ENCODE measurements at places on chromosomes 16 and 17. TPM values are rescaled to one million over a fixed set of nuclear protein-coding genes. Genes with fewer than 3 reads are reported as not detected.
A peak's percentile ranks its signal among the peaks of the same experiment; 100 is the strongest.

Gene TEKT1
- not detected for total RNA-seq

Gene MYH8
- total RNA-seq: not detected

Gene CD300E
- total RNA-seq: not detected

Gene PTGES3L
- total RNA-seq: 0.65 TPM

Gene TAC4
- not detected for total RNA-seq

Gene LIMD2
- total RNA-seq: 2.8 TPM

Gene FADS6
- total RNA-seq: not detected

Gene TM4SF5
- not detected for total RNA-seq

Gene PRSS22
- total RNA-seq: not detected

Gene CDH13
- total RNA-seq: 58.0 TPM

DNA sequence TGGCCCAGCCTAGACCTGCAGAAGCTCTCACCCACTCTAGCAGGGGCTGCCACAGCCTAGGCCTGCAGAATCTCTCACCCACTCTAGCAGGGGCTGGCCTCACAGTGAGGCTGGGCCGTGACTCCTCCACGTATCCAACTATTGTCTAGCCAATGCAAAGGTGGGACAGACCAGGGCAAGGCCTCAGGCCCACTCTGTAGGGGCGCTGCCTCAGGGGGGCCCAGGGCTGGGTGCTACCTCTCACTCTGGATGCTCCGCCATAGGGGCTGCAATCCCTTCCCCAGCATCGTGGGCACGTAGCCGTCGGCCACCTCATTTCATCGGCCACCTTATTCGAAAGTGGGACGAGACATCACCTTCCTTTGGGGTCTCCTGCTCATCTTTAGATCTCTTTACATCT lies 51.7 kb downstream of the RPH3AL start:
- DNase-seq: no peak

DNA sequence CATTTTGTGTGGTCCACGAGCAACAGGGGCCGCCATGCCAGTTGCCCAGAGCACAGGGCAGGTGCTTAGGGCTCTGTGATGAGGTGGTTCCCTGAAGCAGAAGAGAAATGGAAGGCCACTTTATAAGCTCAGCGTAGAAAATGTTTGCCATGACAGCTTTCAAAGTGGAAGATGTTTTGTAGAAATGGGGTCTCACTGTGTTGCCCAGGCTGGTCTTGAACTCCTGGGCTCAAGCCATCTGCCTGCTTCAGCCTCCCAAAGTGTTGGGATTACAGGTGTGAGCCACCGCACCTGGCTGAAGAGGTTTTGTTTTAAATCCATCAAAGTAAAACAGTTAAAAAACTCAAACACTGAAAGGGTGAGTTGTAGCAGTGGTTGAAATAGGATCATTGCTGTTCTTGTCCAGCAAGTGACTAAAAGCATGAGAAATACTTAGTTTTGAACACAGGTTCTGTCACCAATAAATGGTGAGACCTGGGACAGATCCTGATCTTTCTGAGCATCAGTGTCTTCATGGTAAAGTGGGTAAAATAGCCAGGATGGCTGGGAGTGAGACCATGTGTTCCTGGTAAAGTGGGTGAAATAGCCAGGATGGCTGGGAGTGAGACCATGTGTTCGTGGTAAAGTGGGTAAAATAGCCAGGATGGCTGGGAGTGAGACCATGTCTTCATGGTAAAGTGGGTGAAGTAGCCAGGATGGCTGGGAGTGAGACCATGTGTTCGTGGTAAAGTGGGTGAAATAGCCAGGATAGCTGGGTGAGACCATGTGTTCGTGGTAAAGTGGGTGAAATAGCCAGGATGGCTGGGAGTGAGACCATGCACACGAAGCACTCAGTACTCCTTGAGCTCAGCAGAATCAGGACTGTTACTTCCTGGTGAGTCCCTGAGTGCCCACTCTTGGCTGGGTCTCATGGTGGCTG lies 46.0 kb downstream of the BANP start:
- no peak for DNase-seq

DNA sequence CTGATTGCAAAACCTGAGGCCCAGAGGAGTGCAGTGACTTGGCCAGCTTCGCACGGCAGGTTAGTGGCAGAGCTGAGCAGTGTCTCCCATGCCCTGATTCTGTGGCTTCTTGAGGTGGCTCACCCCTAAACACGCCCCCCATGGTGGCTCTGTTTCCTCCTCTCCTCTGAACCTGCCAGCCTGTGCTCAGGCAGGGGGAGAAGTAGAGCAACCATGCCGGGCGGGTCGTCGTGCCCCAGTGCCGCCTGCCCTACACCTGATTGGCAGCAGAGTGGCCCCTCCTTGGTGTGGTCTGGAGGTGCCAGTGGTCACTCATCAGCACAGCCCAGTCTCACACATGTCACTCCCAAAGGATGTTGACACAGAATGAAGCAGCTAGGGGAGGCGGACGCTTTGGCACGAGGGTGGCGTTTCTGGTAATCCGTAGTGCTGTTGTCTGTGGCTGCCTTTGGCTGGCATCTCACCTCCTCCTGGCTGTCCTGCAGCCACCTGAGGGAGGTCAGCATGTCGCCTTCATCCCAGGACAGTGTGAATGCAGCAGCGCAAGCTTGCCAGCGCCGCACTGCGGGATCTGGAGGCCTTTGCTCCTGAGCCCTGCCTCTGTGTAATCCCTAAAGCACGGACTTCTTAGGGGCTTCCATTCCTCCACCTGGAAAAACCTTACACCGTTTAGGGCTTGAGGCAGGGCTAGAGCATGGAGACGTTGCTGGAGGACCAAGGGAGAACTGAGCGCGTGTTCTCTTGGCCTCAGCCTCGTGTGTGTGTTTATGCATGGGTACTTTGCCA lies 294.7 kb downstream of the SEC14L1 start:
- DNase-seq: no peak

DNA sequence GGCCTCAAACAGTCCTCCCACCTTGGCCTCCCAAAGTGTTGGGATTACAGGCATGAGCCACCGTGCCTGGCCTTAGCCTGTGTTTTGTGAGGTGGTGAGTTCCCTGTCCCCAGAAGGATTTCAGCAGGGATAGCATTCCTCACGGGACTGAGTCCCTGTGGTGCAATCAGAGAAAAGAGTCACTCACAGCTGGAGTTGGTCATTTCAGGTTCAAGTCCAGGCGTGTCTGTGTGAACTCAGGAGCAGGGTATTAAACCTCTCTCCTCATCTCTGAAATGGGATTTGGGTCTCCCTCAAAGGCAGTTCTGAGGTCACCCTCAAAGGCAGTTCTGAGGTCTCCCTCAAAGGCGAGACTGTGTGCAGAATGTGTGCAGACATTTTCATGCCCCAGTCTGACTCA lies 28.6 kb downstream of the NPTX1 start:
- DNase-seq: no peak

GRCh38 chr17:7835814-7836595 lies 2.0 kb downstream of the KDM6B start:
- peak; percentile 76 for DNase-seq

- no peak for DNase-seq
Measured at GRCh38 chr17:32810690-32811089, 66.2 kb downstream of the MYO1D start.

- no peak for DNase-seq
Measured at GRCh38 chr16:11302977-11303376, 21.8 kb upstream of the PRM1 start.

DNA sequence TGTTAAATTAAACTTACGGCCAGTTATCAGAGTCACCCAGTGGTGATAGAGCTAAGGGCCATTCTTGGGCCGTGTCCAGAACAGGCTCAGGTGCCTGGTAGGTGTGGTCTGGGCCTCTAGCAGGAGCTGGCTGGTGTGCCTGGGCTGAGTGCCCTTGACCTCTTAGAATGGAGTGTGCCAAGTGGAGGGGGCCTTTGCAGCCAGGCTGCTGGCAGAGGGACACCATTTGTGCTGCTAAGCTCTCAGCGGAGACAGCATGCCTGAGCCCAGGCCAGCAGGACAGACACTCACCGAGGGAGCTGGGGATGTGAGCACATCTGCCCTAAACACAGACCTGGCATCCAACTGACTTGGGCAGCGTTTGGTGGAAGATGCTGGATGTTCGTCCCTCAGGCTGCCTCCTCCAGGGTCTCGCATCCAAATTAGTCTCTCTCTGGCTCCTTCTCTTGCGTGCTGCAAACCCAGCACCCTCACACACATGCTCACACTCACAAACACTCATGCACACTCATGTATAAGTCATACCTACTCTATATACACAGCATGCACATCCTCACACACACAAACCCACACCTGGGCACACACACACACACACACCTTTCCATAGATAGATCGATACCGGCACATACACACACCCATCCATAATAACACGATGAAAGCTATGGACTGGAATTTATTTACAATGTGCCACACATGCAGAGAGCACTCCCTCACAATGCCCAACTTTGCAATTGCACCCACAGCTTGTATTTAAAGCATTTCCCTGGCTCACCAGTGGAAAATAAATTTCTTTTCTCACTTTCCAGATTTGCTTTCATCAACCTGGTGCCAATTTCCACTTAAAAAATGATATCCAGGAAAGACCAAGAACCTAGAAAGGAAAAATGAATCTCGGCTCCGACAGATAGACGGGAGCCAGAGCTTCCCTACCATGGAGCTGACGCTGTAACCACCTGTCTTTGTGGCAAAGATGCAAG lies 33.6 kb upstream of the CDH5 start:
- DNase-seq: no peak

DNA sequence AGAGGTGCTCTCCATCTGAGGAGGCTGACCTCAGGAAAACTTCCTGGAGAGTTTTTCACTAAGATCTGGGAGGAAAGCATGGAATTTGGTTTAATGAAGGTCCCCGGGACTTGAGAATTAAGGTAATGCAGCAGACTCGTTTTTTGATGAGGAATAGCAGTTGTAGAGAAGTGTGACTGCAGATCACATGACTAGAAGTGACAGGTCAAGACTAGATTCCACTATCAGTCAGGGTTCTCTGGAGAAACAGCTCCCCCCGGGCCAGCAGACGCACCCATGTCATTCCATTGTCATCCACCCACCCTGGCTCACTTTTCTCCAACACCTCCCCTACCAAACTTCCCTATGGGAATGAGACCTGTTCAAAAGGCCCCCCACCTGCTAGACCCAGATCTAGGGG lies 1.9 kb upstream of the DHRS13 start:
- DNase-seq: no peak

GRCh38 chr17:58531661-58532554 lies 17.5 kb upstream of the MTMR4 start:
- DNase-seq: no peak

DNA sequence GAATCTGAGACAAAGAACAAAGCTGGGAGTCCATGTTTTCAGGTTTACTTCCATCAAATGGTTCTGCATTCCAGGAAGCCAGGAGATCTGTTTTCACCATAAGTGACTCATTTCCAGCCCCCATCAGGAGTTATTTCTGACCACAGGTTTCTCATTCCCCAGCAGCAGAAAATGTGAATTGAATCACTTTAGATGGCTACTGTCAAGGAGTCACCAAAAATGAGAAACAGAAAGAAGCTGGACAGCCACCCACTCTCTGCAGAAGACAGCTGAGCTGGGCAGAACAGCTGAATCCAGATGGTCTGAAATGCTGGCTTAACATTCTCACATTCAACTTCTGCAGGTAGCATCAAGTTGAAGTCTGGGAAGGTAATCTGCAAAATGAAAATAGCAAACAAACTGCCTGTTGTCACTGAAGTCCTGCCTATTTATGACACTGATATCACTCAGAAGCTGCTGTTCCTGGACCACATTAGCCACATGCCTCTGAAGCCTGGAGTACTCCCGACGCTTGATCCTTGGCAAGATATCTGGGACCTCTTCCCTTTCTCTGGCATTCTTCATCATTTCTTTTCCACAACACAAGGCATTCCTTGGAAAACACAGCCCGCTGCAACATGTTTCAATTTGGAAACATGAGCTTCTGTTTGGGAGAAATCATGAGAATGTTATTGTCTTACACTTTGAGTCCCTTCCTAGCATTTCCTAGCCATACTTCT lies 15.3 kb downstream of the CCL11 start:
- peak; percentile 66 for DNase-seq

GRCh38 chr17:63701868-63702720 lies 2.2 kb upstream of the LIMD2 start:
- no peak for DNase-seq

GRCh38 chr17:73795730-73796129 lies 151.5 kb upstream of the SDK2 start:
- no peak for DNase-seq

- peak; percentile 94 for DNase-seq
Measured at GRCh38 chr16:2535625-2536013, 2.2 kb upstream of the PDPK1 start.

DNA sequence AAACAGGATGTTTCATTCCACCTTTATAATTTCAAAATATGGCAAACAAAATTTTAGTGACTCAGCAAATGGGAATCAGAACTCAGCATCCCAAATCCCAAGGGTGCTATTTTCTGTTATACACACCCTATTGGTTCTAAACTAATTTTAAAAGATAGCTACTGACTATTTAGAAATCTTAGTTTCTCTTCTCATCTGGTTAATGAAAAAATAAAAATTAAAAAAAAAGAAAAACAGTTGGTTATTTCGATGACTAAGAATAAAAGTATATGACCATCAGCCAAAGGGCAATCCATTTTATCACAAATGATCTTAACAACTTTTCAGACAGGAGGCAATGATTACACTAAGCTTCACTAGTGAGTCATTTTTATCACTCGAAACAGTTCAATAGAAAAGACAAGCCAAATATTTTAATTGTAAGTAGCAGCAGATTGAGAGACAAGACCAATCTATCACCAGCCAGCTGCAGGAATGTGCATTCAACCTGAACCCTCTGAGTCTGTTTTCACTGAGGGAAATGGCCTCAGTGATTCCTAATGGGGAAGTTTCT lies 15.2 kb downstream of the PHLPP2 start:
- peak; percentile 66 for DNase-seq

DNA sequence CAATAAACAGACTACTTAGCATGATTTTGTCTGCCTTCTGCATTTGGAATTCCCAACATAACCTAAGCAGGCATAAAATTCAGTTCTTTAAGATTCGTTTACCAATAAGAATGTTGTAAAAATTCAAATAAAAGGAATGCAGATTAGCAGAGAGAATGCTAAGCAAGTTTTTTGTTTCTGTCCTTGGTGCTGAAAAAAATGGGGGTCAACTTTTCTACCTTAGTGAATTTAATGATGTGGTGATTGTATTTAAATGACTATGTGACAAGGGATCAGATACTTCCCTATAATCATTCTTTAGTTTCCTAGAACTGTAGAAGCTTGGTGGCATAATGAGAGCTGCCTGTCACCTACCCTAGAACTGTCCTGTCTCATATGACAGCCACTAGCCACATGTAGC lies 159.5 kb downstream of the RBFOX1 start:
- DNase-seq: no peak

DNA sequence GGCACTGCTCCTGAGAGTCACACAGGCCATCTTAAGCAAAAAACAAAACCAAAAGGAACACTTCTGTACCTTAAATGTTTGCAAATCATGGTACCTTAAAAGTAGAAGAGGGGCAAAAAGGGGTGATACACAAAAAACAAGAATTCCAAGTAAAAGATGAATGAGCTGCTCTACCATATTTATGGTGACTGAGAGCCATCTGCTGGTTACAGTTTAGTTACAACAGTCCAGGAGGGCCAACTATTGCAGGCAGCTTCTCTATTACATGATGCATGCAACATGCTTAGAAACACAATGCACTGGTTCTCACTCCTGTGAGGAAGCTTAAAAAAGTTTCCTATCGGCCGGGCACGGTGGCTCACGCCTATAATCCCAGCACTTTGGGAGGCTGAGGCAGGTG lies 53.5 kb downstream of the STX8 start:
- peak; percentile 77 for DNase-seq
